Stimulated activated CD4-positive, alpha-beta T cell treated with anti-CD3 and anti-CD28 coated beads, Interleukin-12 subunit alpha, Interleukin-12 subunit beta, amount 100 ng/mL, for 4 hours (primary cell): ENCODE measurements at places on chromosomes 2 and 18.

DNA sequence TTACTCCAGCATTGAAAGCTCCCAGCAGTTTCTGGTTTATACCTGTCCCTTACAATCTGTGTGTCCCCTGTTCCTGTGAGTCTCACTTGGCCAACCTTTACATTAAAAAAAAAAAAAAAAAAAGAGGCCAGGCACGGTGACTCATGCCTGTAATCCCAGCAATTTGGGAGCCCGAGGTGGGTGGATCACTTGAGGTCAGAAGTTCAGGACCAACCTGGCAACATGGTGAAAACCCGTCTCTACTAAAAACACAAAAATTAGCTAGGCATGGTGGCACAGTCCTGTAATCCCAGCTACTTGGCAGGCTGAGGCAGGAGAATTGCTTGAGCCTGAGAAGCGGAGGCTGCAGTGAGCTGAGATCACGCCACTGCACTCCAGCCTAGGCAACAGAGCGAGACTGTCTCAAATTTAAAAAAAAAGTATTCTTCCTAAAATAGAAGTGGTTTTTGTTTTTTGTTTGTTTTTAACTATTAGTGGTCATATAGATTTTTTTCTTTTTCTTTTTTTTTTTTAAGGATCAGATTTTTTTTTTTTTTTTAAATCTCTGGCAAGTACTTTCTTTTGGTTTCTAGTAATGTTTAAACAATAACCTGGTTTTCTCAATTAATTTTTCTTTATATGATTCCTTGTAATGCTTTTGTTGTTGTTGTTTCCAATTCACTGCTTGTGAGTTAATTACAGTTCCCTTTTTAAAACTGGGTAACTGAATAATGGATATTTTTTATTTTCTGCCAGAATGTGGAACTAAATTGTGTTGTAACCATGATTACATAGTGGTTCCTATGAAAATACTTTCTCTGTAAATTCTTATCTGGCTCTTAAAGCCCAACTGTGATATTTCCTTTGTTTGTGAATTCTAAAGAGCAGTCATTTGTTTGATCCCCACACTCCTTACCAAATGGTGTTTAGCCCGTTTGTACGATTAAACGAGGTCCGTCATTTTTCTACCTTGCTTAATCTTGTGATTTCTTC is 116.8 kb downstream of the CTAGE1 start:
- DNase-seq: no peak

DNA sequence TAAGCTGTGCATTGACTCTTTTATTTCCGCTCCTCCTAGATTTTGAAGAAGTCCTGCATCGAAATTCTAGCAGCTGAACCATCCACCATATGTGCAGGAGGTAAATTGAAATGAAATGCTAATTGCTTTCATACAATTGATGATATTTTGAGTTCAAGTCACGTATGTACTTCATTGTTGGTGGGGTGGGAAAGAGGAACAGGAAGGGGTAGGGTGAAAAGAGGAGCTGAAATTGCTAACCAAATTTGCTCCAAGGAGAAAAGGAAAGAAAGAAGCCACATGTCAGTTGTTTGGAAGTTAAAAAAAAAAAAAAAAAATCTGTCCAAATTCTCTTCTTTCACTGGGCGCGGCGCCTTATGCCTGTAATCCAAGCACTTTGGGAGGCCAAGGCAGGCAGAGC is 77.8 kb downstream of the ANTXR1 start:
- no peak for DNase-seq

GRCh38 chr2:169583518-169583917 is 633 bp upstream of the PPIG start:
- no peak for DNase-seq

GRCh38 chr2:18401471-18401870 is 159.0 kb downstream of the RDH14 start:
- DNase-seq: no peak

DNA sequence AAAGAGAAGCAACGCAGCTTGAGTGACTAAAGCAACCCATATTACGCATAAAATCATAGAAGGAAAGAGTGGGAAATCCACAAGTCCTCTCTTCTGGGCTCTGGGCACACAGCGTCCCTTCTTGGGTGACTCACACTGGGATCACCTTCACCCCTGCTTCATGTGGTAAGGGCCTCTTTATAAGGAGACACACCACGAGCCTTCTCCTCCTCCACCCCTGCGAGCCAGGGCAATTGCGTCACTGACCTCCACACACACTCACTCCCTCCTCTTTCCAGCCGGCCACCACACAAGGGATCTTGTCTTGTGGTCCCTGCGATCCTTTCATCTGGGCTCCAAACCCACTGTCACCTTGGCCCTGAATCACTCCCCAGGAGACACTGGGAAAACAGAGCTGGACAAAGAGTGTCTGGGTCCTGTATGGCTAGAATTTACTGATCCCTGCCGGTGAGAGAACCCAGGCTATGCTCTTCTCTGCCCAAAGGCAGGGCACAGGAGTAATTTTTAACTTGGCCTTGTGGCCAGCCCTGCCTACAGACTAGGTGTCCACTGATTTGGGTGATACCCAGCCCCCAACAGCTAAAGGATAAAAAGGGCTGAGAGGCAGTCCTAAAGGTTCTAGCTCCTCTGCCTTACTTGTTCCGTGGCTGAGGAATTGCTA is 35.3 kb downstream of the NHEJ1 start:
- DNase-seq: no peak

DNA sequence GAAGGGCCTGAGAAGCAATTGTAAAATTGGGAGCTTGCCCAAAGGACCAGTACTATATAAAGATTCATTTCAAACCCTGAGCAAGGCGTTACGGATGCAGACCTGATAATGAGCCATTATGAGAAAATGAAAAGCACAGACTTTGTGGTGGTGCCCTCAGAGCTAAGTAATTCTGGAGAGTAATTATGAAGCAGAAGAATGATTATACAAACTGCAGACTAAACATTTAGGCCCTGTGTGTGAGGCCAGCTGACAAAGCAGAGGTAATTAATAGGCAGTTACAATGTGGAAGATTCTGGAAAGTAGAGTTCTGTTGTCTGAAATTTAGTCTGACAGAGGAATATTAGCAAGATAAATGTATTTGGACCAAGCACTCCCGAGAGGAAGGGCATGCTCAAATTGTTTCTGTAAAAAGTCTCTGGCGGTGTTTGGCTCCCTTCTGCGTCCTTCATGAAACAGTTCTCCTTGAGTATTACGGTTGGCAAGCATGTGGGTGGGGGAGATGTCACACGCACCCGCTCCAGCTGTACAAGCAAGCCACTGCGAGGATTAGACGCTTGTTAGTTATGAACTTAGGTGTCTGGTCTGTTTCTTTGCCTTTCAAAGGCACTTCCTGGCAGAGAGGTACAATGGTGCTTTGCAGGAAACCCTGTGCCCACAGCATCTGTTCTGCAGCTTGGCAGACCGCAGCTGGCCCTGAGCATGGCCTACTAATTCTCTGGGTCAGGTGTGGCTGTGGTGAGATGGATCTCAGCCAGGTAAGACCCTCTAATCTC is 45.5 kb downstream of the CDC42EP3 start:
- no peak for DNase-seq

DNA sequence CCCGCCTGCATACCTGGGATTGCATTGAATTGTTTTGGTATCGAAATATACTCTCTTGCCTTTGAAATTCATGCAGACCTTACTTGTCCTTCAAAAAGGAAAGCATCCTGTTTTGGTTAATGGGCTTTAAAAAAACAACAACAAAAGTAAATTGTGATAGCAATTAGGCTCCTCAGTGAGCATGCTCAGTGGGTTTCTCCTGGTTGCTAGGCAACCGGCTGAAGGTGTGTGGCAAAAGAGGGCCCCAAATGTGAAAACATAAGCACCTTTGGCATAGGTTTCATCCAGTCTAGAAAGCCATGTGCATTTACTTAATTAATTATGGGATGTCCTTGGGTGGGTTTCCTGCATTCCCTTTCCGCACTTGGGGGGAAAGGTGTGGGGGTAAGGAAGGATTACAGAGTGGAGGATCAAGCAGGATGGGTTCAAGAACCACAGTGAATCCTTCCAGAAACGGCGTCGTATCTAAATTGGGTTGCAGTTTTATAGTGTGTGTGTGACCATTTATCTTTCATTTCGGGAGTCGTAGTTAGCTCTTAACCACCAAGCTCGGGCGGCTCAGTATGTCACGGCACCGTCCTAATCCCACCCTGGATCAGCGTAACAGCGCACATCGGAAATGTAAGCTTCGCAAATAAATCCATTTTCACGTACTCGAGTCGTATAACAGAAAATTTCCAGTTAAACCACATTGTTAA is 274.9 kb upstream of the TCF4 start:
- DNase-seq: no peak

GRCh38 chr2:188853307-188853706 is 120.9 kb upstream of the COL3A1 start:
- no peak for DNase-seq

DNA sequence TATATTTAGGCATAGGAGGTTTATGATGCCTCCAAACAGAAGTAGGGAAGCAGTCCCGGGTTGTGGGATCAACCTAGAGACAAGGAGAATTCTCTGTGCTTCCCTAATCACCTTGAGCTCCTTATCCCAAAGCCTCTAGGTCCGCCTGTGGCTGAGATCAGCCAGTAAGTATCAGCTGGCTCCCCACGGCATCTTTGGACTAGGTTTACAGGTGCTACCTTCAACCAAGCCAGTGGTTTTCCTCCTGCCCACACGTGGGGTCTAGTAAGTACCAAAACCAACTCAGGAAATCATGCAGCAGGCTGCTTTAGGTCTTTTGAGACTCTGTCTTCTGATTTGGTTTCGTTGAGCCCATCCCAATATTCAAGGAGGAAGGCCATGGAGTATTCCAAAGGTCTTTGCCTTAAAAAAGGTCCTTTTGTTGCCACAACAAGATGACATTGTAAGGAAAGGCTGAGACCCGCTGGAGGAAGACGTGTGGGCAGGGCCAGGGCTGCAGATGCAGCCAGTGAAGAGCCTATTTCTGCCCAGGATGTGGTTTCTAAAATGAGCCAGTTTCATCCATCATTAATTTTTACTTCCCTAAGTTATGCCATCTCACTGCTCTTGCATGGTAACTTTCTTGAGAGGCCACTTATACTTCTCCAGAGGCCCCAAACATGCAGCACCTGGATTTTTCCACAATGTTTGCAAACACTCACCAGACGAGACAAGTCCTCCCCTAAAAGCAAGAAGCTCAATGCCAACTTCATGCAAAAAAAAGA is 248.7 kb downstream of the RNF152 start:
- DNase-seq: no peak

GRCh38 chr18:2715990-2716389 is 60.5 kb downstream of the SMCHD1 start:
- DNase-seq: no peak

DNA sequence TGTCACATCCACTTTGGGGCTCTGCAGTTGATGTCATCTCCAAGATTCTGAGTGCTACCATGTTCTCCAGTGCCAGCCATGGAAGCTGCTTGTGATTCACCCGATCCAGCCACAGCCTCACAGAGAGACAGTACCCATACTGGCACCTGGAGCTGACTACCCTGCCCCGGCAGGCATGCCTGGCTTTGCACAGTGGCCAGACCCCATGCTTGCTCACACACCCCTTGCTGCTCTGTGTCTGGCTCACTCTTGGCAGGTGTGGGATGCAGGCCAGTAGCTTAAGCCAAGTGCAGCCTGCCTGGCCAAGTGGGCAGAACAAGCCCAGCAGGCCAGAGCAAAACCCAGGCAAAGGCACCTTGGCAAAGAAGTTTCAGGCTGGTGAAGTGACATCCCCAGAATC is 828.4 kb upstream of the VRK2 start:
- DNase-seq: no peak

DNA sequence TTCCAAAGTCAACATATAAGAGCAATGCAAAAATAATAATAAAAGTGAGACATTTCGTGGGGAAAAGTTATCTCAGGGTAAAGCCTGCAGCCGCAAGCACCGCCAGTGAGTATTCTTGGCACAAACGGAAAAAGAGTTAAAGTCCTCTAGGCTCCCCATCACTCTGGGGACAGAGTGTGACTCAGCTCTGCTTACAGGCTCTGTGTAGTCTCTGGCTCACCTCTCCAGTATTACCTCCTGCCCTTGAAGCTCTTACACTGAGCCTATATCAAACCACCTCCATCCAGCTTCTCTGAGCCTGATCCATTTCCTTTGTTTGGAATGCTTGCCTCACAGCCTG is 55.5 kb downstream of the MTHFD2 start:
- DNase-seq: no peak

- DNase-seq: no peak
Observed at GRCh38 chr2:170235860-170236679, 58.1 kb downstream of the MYO3B start.

DNA sequence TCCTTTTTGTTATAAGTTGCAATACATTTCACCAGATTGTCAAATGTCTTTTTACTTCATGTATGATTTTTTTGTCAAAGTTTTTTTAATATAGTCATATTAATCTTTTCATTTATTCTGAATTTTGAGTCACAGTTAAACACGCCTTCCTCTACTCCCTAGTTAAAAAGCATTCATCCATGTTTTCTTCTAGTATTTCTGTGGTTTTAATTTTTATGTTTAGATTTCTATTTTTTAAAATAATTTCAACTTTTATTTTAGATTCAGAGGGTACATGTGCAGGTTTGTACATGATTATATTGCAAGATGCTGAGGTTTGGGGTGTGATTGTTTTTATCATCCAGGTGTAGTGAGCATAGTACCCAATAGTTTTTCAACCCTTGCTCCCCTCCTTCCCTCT is 146.7 kb upstream of the MYO3B start:
- DNase-seq: no peak

- no peak for DNase-seq
Observed at GRCh38 chr2:175755656-175756386, 246.2 kb downstream of the LNPK start.

- DNase-seq: no peak
Observed at GRCh38 chr2:43389581-43390466, 163.4 kb upstream of the ZFP36L2 start.

- no peak for DNase-seq
Observed at GRCh38 chr2:37375741-37376288, 31.4 kb downstream of the QPCT start.

DNA sequence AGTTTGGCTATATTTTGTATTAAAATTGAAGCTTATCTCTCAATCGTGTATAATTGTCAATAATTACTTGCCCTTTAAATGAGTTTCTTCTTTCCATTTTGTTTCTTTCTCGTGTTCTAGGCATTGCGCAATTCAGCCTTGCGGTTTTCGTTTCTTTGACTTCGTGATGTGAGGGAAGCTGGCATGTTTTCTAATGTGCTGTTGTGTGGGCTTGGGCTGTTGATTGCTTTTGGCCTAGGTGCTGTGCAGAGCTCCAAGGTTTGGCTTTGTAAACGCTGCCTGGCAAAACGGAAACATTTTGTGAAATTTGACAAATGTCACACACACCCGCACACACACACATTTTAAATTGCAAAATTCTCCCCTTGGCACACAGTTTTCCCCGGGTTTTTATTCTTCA is 242.6 kb upstream of the TCF4 start:
- DNase-seq: no peak

DNA sequence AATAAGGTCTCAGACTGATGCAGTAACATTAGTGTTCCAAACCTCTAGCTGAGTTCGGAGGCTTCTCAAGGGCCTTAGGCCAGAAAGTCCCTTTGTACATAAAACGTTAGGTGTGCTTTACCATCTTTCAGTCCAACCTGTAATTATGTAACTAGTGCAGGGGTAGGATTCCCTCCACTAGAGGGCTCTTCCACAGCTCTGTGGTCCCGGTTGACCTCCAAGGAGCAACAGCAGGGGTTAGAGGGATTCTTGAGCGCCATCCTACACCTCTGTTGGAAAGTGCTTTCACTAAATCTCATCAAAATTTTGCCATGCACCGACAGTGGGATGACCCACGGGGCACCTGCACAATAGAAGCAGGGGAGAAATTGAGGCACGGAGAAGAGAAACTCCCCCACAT is 155.8 kb upstream of the LRP1B start:
- DNase-seq: no peak

- peak; percentile 17 for DNase-seq
Observed at GRCh38 chr2:48315896-48316194, 214.1 kb upstream of the STON1 start.
